ENCODE measurements at places on chromosomes 16 and 17.
A peak's percentile ranks its signal among the peaks of the same experiment; 100 is the strongest.

GRCh38 chr17:61617330-61617729 lies 26.3 kb upstream of the NACA2 start:
- DNase-seq = no peak

DNA sequence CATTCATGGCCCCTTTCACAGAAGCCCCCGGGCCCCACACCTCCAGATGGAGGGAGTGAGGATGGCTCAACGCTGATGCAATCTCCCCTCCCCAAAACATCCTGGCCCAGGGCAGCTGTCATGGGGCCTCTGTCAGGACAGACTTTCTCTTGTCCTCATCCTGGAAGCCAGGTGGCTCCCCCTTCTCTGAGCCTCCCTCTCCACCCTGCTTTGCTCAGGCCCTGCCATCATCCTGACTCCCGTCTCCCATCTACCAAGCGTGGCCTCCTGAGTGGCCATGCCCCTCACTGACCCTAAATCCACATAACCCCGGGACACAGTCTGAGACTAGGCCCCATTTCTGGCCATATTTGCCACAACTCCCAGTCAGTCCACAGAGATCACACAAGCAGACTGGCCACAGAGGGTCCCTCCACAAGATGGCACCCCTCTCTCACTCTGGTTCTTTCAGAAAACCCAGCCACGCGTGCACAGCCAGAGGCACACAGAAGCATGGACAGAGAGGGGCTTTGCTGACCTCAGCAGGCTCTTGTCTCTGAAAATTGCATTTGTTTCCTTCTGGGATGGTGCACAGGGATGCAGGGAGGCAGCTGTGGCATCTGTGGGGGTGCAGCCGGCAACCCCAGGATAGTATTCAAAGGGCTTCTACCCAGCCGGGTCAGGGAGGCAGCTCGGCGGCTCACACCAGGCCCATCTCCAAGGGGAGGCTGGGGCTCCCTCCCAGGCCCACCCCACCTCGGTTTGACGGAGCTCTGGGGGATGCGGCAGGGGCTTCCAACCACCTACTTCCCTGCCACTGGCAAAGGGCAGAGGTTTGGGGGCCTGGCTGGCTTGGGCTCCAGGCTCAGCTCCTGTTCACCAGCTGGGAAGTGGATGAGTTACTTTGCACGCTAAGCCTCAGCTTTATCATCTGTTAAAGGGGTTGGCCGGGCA lies 16.9 kb downstream of the DOC2B start:
- no peak for DNase-seq

GRCh38 chr17:17419166-17419565 lies 57.6 kb upstream of the MED9 start:
- no peak for DNase-seq

GRCh38 chr17:38897671-38898290 lies 27.6 kb upstream of the LASP1NB start:
- DNase-seq = no peak

DNA sequence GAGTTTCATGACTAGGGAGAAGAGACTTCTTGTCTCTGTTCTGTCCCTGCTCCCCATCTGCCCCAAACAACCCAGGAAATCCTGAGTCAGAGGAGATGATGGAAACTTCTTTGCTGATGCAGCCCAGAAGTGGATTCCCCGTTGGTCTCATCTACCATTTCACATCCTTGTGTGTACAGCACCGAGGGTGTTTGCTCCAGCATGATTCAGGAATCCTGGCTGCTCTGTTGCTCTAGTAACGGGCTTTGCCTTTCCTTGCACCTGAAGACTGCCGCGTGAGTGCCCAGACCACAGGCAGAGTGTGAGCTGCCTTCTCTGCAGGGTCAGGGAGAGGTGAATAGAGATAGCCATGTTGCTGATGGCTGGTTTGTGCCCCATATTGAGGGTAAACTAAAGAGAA lies 408.4 kb downstream of the CPPED1 start:
- no peak for DNase-seq

GRCh38 chr16:56352351-56353053 lies 72.8 kb downstream of the AMFR start:
- DNase-seq = no peak

- DNase-seq = no peak
Observed at GRCh38 chr17:50635982-50636803, 1.5 kb downstream of the ABCC3 start.

DNA sequence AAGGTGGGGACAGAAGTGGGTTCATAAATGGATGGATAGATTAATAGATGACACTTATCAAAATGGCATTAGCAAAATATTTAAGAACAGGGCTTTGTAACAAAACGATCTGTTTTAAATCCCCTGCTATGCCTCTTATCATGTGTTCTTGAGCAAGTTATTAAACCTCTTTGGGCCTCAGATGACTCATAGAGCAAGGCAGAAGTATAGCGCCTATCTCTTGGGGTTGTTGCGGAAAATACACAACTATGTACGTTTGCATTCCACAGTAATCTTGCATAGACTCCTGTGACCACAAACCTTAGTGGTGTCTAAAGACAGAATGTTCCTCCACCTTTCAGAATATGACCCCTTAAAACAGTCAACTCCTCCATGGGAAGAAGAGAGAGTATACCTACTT lies 116.8 kb downstream of the CDYL2 start:
- DNase-seq = no peak

DNA sequence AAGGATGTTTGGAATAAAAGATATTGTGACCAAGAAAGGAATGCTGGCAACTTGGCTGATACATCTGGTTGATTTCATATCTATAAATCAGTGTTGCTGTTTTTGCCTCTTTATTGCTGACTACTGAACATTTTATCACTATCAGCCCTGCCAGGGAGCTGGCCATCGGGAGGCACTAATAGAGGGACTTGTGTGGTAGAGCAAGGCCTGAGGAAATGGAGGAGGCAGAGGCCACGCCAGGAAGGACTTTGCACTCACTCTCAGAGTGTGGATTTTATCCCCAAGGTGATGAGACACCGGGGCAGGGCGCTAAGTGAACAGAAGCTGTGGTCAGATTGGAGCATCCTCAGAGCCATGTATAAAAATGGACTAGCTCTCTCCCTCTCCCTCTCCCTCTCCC lies 9.3 kb upstream of the CYB561 start:
- DNase-seq = no peak

GRCh38 chr16:80034948-80035663 lies 434.6 kb upstream of the MAF start:
- no peak for DNase-seq

DNA sequence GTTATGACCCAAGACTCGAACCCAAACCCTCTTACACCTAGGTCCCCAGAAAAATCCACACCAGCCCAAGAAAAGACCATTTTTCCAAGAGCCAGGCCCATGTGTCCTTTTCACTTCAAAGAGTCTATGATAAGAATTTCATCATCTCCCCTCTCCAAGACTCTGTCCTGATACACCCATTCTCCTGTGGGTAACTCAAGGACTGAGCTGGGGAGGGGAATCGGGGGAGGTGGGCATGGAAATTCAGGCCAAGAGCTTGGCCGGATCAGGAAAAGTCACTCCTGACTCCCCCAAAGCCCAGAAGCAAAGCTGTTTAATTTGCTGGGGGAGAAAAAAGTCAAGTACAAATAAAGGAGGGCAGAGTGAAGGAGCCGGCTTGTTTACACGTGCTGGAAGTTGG lies 3.7 kb downstream of the ACLY start:
- no peak for DNase-seq

- DNase-seq = no peak
Observed at GRCh38 chr16:53509906-53510703, 7.1 kb upstream of the AKTIP start.

GRCh38 chr17:77505181-77505639 lies 364.4 kb downstream of the SEC14L1 start:
- DNase-seq = no peak

GRCh38 chr16:56767024-56767423 lies 37.1 kb downstream of the NUP93 start:
- DNase-seq = no peak

DNA sequence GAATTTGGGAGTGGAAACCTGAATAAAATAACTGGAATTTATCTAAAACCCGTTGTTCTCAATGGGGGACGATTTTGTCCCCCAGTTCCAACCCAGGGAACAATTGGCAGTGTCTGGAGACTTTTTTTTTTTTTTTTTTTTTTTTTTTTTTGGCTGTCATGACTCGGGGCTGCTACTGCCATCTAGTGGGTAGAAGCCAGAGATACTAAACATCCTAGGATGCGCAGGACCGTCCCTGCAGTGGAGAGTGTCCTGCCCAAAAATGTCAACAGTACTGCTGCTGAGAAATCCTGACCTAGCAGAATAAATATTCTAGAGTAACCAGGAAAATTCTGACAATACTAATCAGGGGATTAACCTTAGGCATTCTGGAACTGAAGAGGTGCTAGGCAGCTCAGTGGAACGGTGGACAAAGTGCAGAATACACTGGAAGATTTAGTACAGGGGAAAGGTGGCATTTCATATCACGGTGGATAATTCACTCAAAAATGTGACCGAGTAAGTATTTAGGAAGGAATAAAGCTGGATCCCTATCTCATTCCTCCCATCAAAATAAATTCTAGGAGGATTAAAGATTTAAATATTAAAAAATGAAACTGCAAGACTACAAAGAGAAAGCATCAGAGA lies 107.6 kb downstream of the SPECC1 start:
- no peak for DNase-seq

DNA sequence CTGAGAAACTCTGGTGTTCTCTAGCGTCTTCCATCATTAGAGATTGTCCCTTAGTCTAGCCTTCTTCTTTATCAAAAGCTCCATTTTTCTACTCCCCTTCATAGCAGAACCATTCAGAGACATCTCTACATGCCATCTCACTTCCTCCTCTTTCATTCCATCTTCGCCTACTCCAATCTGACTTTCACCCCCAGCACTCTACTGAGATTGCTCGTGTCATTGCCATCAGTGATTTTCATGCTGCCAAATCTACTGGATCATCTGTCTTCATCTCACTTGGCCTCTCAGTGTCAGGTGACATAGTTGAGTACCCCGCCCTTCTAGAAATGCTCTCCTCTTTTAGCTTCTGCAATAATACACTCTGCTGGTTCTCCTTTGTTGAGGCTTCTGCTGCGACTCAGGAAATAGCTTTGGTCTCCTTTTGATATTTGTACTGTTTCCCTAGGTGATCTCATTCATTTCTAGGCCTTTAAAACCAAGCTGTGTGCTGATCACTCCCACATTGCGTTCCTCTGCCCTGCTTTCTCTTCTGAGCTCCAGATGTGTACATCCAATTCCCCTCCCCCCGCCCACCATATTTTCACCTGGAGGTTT lies 119.1 kb downstream of the FTO start:
- peak; percentile 19 for DNase-seq

- no peak for DNase-seq
Observed at GRCh38 chr17:1331708-1332107, 52.2 kb downstream of the TRARG1 start.

All from GM12878 (cell line).